ENCODE measurements at places on chromosomes 16 and 17.

GRCh38 chr17:19397556-19398041, 10.6 kb upstream of the MFAP4 start:
- DNase-seq, result no peak

- DNase-seq, result no peak
These were observed 144.0 kb downstream of the SOX9 start for GRCh38 chr17:72264682-72265405.

- no peak for DNase-seq
These were observed 24.6 kb downstream of the COG7 start for GRCh38 chr16:23428351-23428750.

DNA sequence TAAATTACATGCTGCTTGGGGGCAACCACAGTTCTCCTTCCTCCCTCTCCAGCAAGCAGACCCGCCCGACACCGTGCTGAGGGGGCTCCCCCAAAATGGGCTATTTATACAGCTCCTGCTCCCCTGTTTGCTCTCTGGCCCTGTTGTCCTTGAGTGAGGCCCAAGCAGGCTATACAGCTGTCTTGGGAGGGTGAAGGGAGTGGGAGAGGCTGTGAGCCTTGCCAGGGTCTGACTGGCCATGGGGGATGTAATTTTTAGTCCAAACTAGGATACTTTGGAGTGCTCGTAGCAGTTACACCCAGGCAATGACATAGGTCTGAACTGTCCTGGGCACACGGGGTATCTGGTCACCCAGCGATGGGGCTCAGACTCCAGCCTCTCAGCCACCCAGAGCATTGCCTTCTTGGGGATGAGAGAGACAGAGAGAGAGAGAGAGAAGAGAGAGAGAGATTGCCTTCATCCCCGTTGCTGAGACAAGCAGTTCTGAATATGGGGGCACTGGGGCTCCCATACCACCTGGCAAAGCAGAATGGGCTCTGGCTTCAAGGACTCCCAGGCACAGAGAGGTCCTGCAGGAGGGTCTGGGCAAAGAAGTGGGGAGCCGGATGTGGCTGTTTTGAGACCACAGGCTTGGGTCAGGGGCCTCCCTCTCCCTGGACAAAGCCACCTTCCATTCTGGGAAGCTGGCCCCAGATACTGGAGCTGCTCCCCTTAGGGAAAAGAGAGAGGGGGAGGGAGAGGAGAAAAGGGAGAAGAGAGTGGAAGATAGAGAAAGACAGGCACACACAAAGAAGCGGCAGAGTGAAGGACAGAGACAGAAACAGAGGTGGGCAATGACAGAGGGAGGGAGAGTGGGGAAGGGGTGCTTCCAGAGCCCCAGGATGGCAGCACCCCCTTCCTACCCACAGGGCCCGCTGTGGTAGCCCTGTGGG, 10.7 kb upstream of the TMEM92 start:
- no peak for DNase-seq

GRCh38 chr17:33447090-33447489, 154.0 kb upstream of the ASIC2 start:
- no peak for DNase-seq

GRCh38 chr16:31108035-31108793, at the start of gene BCKDK:
Gene BCKDK, plus strand, starts transcription at chr16:31108386. Its CDS starts 838 bp downstream, at chr16:31109224.
- no peak for DNase-seq

GRCh38 chr16:89020925-89021595, 44.1 kb upstream of the CBFA2T3 start:
- no peak for DNase-seq

- DNase-seq, result no peak
These were observed 89.8 kb downstream of the PMP22 start for GRCh38 chr17:15175356-15175755.

- DNase-seq, result no peak
These were observed 1.2 kb upstream of the KATNB1 start for GRCh38 chr16:57734308-57734924.

DNA sequence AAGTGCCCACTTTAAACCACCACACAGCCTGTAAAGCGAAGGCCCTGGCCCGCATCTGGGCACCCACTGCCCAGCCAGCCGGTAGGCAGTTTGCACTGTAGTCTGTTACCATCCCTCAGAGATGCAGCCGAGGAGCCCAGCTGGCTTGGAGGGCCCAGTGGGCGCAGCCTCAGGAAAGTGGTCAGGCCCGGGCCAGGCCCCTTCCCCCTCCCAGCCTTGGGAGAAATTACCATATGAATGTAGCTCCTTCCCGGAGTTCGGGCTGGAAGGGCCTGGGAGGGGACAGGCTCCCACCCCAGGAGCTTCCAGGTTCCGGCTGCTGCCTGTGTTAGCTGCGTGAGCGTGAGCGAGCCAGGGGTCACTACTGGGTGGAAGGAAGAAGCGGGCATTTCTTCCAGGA, 325.4 kb downstream of the SEC14L1 start:
- DNase-seq, result no peak

Data from retinal pigment epithelial cell (primary cell).